ENCODE measurements at places on chromosomes 13 and 19. TPM values are rescaled to one million over a fixed set of nuclear protein-coding genes. Genes with fewer than 3 reads are reported as not detected.

DNA sequence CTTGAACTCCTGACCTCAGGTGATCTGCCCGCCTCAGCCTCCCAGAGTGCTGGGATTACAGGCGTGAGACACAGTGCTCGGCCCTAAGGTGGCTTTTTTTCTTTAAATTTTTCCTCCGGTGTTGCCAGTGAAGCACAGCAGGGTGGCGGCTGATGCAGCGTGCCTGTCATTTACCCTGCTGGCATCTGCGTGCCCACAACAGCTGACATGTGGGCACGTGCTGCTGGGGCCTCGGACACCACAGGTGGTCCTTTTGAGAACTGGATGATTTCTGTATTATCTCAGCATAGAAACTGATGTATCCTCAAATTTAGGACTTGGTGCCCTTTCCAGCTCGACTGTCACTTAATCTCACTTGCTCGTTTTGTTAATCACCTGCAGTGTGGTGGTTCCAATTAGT, 31.2 kb upstream of the TEX29 start:
- no peak for DNase-seq

The MEDAG gene
- total RNA-seq = 258 TPM

- no peak for DNase-seq
Measured at GRCh38 chr13:85367887-85368286, 431.3 kb downstream of the SLITRK6 start.

DNA sequence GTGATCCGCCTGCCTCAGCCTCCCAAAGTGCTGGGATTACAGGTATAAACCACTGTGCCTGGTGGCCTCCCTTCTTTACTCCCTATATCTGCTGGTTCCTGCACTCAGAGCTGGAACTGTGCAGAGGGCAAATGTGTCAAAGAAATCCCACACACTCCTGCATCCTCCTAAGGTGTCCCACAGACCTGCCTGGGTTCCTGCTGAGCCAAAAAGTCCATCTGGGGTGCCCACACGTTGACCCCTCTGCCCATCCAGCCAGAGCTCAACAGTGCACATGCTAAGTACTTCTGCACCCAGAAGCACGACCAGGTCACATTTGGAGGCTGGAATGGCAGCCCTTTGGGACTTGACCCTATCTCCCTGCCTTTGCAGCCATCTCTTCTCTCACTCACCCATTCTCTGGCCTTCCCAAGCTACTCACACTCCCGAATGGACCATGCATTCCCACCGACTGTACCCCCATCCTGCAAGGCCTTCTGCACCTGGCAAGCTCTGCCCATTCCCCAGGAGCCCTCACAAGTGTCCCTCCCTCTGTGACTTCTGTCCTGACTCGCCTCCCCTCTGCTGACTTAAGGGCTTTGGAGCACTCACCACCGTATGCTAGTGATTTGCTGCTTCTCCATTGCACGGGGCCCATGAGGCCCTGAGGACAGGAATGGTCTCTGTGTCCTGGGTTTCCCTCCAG, 152.1 kb downstream of the KCTD15 start:
- no peak for DNase-seq
